Activated T-cell treated with anti-CD3 and anti-CD28 coated beads for 4 hours (primary cell): ENCODE measurements at places on chromosomes 11 and 22.

GRCh38 chr22:42697542-42698013 is 23.1 kb downstream of the A4GALT start:
- DNase-seq, result no peak

- DNase-seq, result no peak
Measured at GRCh38 chr11:33668468-33668825, 32.2 kb downstream of the C11orf91 start.

DNA sequence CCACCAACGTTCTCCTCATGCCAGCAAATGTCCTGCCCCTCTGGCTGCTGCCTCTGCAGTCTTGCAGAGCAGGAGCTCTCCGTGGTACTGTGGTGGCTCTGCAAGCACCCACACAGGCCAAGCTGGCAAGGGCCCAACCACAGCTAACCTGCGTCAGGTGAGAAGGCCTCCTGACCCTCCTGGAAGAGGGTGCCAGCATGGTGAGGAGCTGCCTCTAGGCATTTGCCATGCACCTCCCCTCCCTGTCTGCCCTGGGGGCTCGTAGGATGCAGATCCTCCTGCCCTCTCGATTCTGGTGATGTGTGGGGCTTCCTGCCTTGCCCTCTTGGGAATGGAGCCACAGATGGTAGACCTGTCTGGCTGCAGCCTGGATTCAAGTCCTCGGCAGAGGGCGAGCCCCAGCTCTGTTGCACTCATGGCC is 1408.8 kb downstream of the TBC1D22A start:
- no peak for DNase-seq

DNA sequence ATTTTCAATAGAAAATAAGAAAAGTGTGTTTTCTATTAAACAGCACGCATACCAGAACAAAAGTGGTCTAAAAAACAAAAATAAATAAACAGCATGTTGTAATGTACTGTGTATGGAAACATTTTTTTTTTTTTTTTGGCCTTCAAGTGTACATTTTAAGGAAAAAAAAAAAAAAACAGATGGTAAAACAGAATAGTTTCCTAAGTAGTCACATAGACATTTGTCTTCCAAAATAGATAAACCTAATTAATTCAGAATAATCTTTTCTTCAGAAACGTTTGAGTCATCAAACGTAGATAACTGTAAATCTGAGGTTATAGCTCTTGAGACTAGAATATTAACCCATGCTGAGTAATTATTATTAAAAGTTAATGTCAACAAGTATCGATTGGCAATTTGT is 396 bp upstream of the CFAP300 start:
- DNase-seq, result no peak

DNA sequence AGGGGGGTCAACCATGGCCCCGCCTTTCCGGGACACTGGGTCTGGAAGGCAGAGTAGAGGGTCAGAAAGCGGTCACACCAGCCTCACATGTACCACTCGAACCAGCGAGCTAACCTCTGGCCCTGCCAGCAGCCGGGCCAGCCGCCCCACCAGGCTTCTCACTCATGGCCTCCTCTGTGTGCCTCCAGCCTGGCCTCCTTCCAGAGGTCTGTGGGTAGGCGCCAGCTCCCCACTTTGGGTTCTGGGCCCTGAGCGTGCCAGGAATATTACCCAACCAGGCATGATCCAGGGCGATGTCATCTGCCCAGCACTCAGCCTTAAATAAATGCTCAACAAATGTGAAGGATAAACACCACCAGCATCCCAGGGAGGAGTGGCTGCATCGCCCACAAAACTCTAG is 5.8 kb downstream of the SCUBE1 start:
- no peak for DNase-seq
